NCI-H1105 treated with DMSO at 0.1 percent for 48 hours (cell line): ENCODE measurements at places on chromosomes 1 and 21.

DNA sequence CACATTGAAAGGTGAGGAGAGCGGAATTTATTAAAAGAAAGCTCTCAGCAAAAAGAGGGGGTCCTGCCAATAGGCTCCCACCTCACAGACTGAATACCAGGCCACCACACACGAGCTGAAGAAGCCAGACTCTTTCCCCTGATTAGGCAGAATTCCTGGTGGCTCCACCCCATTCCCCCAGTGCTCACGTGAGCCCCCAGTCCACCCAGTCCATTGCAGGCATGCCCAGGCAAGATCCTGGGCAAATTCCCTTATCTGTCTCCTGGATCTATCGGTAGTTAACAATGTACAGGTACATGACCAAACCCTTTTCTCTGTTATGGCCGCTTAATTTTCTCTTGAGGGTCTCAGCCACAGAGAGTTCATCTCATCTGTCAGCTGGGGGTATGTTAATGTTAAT lies 54.6 kb upstream of the BTG3 start:
- DNase-seq = no peak

- no peak for DNase-seq
Observed at GRCh38 chr21:42478504-42478903, 17.5 kb downstream of the RSPH1 start.

DNA sequence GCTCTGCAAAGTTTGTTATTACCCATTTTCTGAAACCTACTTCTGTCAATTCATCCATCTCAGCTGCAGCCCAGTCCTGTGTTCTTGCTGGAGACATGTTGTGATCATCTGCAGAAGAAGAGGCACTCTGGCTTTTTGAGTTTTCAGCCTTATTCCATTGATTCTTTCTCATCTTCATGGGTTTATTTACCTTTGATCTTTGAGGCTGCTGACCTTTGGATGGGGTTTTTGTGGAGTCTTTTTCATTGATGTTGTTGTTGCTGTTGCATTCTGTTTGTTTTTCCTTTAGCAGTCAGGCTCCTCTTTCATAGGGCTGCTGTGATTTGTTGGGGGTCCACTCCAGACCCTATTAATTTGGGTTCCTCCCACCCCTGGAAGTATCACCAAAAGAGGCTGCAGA lies 164.3 kb downstream of the FCRL5 start:
- no peak for DNase-seq

GRCh38 chr1:74334147-74334546 lies 99.0 kb downstream of the TNNI3K start:
- DNase-seq = no peak

GRCh38 chr1:221824909-221825308 lies 83.0 kb upstream of the DUSP10 start:
- DNase-seq = no peak

DNA sequence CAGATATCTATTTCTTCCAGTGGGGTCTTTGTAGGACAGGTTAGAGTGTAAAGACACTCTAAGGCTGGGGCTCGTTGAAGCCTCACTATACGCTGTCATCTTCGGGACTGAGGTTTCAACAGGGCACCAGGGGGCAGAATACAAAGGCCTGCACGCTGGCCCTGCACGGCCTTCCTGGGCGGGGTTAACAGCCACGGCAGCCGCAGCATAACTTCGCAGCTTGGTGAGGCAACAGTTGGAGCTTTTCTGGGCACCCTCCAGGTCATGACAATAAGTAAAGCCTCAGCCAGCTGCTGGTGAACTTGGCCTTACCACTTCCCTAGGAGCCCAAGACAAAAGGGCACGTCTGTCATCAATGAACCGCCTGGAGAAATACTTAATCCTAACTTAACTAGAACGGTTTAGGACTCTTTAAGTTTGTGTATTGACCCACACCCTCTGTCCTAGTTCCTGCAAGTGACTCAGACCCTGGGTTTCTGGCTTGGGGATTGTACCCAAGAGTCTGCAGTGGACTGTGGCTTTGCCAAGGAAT lies 2.3 kb upstream of the RUNX1 start:
- DNase-seq = no peak

DNA sequence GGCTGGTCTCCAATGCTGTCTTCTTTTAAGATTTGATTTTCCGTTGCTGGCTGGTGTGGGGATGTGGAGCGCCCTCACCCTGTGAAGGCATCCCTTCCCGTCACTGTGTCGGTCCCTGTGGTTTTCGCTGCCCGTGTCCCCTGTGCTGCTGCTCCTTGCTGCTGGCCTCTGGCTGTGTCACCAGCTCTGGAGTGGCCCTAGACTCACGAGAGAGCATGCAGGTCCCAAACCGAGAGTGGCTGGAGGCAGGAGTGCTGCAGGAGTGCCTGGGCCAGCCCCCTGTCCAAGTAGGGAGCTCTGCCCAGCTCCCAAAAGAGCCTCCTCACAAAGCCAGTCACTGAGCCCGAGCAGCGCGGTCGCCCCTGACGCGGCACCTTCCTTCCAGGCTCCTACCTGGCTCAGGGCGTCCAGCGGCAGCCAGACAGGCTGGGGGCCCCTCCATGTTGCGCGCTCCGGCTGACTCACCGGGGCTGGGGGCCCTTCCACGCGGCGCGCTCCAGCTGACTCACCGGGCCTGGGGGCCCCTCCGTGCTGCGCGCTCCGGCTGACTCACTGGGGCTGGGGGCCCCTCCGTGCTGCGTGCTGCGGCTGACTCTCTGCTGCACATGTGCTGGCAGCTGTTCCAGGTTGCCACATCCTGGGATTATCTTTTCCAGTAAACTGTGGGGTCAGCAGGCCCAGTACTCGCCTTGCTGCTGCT lies 106.7 kb upstream of the COL6A1 start:
- DNase-seq = no peak

DNA sequence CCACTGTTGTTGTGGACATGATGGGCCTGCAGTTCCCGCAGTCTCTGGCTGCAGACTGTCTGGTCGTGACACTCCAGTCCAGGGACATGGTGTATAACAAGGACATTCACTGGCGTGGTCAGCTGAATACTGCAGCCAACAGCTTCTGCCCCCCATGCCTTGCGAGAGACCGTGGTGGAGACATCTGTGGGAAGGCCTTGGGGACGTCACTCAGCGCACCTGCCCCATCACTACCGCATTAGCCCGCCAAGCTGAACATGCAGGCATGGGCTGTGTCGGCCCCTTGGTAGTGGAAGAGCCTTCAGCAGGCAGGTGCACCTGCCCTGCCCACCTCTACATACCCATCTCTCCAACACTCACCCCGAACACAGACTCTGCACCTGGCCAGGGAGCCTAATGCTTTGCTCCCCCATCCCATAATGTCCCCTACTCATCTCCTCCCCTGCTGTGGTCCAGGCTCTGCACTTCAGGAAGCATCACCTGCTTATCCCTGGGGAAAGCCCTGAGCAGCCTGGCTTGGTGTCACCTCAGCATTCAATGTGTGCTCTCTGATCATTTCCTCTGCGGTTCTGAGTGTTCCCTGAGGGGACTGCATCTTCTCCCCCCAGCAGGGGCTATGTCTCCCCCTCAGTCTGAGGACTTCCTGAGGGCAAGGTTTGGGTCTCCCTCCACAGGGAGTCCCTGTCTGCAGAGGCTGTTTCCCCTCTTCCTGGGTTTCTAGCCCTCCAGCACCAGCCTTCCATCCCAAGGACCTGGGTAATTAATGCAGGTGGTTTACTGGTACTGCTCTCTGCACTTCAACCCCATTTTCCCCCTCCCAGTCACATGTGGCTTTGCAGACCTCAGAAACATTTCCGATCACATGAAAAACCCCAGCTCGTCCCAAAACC lies 3.2 kb downstream of the PGLYRP4 start:
- no peak for DNase-seq

DNA sequence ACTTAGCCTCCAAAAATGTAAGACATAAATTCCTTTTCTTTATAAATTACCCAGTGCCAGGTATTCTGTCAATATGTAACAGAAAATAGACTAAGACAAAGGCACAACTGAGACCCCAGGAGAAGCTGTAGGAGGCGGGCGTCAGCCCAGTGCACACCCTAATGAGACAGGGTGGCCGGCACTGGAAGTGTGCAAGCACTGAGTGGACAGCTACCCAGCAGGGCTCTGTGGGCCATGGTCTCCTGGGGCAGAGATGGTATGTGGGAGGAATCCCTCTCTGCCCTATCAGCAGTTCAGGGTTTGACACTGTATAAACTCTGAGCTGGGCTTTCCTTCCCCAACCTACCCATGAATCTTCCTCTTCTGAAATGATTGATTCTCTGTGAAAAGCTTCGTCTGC lies 139.5 kb downstream of the GLIS1 start:
- DNase-seq = no peak

DNA sequence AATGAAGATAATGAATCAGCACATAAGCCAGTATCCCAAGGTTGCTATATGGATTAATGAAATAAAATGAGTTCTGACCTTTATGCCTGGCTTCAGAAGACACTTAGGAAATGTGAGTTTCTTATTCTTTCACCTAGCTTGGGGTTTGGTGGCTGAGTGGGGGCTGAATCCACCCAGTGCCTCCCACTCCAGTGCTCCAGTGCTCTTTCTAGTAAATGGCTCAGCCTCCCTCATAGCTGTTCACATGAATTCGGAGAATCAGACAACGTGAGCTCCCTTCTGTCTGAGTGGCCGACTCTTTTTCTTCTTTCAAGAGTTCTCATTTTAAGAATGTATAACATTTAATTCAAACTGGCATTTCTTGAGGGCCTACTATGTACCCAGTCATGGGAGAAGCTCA lies 43.5 kb downstream of the TRABD2B start:
- DNase-seq = no peak

GRCh38 chr1:177723533-177723932 lies 246.3 kb downstream of the SEC16B start:
- no peak for DNase-seq

GRCh38 chr1:26471498-26472319 lies 531 bp upstream of the HMGN2 start:
- DNase-seq = no peak

GRCh38 chr1:225844236-225845061 lies 34.5 kb downstream of the EPHX1 start:
- DNase-seq = no peak

GRCh38 chr1:15224259-15224869 lies 22.7 kb upstream of the FHAD1 start:
- DNase-seq = no peak

DNA sequence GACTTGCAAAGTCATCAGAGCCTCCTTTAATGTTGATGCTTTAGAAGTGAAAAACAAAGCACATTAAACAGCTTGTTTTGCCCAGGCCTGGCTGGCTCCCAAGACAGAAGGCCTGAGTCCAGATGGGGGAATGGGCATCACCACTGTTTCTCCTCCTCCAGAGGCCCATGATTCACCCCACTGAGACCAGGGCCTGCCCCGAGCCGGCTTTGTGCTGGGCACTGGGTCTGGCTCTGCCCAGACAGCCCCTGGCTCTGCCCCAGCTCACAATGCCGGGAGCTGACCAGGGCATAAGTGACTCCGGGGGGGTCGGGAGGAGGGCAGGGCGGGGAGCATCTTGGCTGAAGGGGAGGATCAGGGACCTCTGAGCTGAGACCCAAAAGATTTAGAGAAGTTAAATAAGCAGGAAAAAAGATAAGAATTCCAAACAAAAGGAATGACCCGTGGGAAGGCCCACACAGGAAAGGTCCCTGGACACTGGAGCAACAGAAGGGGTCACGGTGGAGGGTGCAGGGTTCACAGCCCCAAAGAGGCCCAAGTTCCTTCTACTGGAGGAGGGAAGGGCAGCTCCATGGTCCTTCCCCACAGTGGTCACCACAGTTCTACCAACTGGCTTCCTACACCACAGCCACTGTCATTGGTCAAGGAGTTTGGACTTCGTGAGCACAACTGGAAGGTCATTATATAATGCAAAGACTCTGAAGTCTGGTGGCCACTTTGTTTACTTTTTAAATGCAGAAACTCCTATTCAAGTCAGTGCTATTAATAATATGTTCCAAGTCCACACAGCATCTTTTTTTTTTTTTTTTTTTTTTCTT lies 5.5 kb downstream of the C2CD2 start:
- DNase-seq = no peak

DNA sequence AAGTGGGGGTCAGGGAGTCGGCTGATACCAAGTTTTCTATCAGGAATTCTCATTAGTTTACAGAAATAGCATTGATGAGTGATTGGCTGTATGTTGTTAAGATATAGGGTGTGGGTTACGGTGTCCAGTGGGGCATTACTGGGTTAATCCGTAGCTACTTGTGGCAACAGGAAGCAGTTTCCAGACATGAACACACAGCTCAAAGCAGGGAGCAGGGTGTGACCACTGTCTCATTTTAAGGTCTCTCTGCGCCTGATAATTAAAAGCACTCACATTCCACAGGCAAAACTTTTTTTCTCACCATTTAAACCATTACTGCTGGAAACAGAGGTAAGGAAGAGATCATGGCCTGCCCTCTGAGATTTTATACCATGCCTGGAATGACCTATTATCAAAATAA lies 114.9 kb downstream of the SIK1 start:
- DNase-seq = no peak

GRCh38 chr1:225412321-225412720 lies 15.5 kb downstream of the LBR start:
- no peak for DNase-seq

DNA sequence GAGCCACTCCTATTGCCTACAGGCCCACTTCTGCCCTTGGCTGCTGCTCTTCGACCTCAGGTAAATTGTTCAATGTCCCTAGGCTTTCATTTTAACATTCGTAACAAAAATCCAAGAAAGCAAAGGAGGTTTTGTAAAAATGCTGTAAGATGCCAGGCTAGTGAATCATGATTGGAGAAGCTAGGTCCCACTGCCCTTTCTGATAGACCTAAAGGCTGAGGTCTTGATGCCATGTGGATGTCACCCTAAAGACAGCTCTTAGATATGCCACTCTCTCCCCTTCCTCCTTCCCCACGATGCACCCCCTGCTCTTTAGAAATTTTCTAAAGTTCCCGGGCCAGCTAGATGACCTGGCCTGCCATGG lies 9.9 kb upstream of the TMEM39B start:
- DNase-seq = no peak

GRCh38 chr1:151806170-151806569 lies 951 bp upstream of the LINGO4 start:
- no peak for DNase-seq

- no peak for DNase-seq
Observed at GRCh38 chr1:39915499-39916129, 13.9 kb upstream of the MYCL start.

DNA sequence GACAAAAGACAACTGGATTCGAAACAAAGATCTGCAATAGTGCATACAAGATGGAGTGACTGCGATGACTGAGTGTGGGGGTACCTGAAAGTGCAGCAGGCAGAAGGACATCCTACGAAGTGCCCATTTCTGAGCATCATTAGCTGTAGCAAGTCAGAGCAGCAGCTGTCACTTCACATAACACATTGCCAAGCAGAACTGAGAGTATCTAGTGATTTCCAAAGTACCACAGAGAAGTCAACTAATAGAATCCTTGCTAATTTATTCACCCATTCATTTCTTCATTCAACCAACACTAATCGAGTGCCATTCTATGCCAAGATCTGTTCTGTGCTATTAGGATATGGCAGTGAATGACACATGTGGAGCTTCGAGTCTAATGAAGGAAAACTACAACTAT lies 31.6 kb upstream of the CAMSAP2 start:
- DNase-seq = no peak
